ENCODE measurements at places on chromosomes 3 and 15.

GRCh38 chr3:119349354-119350041, 55.3 kb downstream of the ARHGAP31 start:
- no peak for DNase-seq

DNA sequence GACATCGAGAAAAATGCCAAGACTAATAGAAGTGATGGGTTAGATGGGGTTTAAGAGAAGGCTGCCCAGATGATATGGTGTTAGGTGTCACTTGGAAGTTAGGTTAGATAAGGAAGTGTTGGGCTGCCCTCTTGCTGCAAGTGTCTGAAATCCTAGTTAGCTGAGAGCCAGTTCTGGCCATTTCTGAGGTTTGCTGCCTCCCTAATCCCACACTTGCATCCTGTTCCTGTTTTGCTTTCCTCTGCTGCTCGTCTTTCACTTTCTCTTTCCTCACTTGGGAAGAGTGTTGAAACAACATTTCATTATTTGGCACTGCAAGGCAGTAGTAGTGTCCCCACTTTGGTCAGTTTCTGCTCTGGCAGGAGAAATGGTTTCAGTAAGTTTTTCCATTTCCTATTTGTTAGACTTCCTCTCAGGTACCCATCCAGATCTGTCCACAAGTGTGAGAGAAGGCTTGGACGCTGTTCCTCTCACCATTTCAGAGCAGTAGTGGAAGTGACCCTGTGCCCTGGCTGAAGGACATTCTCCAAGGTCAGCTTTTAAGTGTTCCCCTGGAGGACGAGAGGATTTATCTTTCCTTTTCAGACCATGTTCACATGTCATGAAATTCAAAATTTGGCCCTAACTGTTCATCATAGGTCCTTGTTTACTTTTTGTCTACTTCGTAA, 93.3 kb downstream of the ADAMTSL3 start:
- DNase-seq, result no peak

- DNase-seq, result no peak
Measured at GRCh38 chr3:179589143-179589542, 15.3 kb downstream of the MRPL47 start.

DNA sequence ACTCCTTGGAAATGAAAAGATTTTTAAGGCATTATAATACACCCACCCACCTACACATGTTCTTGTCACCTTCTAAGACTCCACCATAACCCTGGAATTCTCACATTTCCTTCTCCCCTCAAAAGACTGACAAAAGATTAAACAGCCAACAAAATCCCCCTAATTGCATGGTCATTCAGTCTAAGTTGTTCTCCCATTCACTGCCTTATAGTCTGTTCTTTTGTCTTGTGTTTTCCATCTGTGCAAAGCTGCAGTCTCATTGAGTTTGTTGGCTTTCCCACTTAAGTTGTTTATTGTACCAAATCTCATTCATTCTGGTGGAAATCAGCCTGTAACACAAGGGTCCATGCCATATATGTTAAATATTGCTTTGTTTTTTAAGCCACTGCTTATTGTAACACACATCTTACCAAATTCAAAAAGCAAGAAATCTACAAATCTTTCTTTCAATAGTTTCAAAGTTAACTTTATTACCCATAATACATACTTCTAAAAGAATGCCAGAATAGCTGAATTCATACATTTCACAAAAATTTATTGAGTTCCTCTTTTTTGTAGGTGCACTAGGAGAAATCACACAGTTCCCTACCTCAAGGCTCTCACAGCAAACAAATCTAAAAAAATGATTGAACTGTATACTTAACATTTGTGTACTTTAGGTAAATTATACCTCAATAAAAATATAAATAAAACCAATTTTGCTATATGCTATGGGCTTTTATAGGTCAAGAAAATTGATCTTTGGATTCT, 2.4 kb upstream of the RCN2 start:
- DNase-seq, result no peak

DNA sequence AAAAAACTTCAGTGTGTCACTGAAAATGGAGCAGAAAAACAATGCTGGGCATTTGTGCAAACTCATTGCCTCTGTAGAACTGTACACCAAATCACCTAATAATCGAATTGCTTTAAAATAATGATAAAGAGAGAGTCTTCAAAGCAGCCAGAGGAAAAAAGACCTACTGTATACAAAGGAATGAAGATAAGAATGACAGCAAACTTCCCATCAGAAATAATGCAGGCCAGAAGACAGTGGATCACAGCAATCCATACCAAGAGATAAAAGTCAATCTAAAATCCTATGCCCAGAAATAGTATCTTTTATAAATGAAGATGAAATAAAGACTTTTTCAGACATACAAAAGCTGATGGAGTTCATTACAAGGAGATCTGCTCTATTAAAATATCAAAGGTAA, 134.7 kb upstream of the VEPH1 start:
- no peak for DNase-seq
